ENCODE measurements at places on chromosomes 2 and 18.

DNA sequence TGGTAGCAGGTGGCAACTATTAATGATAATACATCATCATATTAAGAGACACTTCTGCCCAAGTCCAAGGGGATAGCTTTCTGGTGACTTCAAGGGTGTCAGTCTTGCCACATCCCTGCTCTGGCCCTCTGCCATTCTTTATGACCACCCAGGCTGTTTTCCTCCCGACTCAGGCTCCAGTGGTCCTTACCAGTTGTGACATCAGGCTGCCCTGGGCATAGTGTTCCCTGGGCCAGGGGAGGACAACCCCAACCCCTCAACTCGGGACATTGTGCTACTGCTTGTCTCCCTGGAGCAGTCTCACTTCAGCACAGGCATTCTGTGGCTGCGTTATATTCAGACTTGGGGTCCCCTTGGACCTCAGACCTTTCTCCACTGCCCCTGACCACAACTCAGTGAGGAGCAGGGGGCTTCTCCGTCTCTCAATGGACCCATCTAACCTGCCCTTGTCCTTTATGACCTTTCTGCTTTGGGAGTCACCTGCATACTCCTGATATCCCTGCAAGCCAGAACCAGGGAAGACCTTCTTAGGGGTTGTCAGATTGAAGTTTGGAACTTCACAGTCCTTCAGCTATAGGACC lies 12.8 kb downstream of the DNAJB2 start:
- no peak for DNase-seq

DNA sequence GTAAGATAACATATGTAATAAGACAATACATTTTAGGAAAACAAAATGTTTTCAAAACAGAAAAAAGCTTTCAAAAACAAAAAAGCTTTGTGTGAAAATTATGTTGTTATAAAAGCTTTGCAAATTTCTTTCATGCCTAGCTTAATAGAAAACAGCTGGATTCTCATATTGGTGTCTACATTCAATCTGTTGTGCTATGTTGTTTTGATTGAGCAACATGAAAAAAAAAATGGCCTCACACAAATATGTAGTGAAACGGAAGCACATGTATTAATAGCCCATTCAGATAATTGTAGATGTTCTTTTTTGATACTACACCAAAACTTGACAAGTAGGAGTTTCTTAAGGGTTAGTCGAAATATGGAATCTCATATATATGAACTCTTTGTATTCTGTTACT lies 197.5 kb downstream of the ZEB2 start:
- DNase-seq: peak; percentile 44

- no peak for DNase-seq
These were observed 66.7 kb downstream of the EDAR start for GRCh38 chr2:108922141-108922915.

DNA sequence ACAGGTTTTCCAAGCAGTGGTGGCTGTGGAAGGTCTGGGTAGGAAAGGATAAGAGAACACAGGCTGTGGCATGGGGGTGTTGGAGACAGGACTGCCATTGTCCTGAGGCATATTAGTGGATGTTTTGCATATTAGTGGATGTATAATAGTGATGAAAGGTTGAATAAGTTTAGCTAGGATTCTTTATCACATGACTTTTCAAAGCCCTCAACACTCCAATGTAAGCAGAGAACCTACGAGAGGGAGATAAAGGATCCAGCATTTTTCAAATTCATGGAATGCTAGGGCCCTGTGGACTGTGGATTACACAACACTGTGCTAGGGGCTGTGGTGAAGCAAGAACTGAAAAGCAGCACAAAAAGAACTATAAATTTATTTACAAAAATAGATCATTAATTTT lies 63.2 kb downstream of the POLE4 start:
- peak; percentile 29 for DNase-seq

GRCh38 chr2:135664623-135665068 lies 77.0 kb upstream of the UBXN4 start:
- DNase-seq: no peak

DNA sequence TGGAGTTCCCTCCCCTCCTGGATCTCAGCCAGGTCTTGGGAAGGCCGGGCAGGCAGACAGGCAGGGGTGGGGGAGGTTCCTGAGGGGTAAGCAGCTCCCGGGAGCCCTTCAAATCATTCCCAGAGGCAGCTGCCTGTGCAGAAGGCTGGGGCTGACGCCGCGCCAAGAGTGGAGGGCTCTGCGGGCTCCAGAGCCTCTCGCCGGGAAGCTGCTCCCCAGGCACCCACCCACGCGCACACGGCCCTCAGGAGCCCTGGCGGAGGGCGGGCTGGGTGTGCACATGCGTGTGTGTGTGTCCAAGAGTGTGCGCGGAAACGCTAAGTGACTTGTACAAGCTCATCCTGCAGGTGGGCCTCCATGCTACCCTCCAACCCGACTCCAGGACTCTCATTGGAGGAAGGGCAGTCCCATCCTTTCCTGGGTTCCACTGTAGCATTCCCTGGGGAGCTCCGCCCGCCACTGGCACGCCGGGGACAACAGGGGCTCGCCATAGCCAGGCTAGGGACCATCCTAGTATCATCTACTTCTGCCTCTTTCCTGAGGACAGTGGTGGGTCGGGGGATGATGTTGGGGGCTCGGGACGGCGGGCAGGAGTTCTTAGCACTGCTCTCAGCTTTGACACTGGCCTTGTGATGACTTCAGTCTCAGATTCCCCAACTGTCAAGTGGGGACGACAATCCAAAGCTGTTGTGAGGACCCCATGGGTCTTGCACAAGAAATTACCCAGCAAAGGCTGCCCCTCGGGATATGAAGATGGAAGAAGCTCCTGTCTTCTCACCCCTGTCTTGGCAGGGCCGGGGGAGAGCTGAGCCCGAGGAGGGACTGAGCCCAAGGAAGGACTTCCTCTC lies 50.3 kb downstream of the INHBB start:
- DNase-seq: no peak

- no peak for DNase-seq
These were observed 2.6 kb upstream of the PTPN2 start for GRCh38 chr18:12886498-12887126.

- DNase-seq: peak; percentile 16
These were observed at the start of gene MAP2 for GRCh38 chr2:209423562-209424198. TSS of gene MAP2 (plus strand) at chr2:209424047. CDS start at chr2:209653171, 229,124 bp downstream.

GRCh38 chr2:8445580-8445979 lies 236.3 kb upstream of the ID2 start:
- DNase-seq: no peak

GRCh38 chr2:215379039-215379438 lies 56.8 kb downstream of the FN1 start:
- no peak for DNase-seq

DNA sequence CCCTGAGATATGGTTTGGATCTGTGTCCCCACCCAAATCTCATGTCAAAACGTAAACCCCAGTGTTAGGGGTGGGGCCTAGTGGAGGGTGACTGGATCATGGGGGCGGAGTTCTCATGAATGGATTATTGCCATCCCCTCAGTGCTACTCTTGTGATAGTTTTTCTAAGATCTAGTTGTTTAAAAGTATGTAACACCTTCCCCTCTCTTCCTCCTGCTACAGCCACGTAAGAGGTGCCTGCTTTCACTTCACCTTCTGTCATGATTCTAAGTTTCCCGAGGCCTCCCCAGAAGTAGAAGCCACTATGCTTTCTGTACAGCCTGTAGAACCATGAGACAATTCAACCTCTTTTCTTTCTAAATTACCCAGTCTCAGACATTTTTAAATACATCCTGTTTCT lies 16.9 kb downstream of the PUM2 start:
- DNase-seq: no peak

GRCh38 chr2:28558918-28559317 lies 63.1 kb downstream of the PLB1 start:
- DNase-seq: no peak

- DNase-seq: no peak
These were observed 11.9 kb downstream of the FIGN start for GRCh38 chr2:163723881-163724280.

DNA sequence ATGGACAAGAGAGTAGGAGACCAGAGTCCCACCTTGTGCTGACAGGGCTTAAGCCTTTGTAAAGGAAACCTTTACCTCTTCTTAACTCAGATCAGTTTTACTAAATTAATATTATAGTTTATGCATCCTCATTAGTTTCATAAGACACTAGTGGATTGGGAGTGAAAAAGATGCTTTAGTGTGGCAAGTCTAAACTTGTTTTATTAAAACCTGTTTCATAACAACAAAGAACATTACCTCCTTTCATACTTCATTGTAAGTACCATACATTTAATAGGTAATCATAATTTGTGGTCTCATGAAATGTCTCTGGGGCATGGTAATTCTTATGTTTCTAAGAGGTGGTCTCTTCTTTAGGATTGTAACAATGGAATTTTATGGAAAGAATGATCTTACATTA lies 63.4 kb downstream of the PIKFYVE start:
- no peak for DNase-seq

DNA sequence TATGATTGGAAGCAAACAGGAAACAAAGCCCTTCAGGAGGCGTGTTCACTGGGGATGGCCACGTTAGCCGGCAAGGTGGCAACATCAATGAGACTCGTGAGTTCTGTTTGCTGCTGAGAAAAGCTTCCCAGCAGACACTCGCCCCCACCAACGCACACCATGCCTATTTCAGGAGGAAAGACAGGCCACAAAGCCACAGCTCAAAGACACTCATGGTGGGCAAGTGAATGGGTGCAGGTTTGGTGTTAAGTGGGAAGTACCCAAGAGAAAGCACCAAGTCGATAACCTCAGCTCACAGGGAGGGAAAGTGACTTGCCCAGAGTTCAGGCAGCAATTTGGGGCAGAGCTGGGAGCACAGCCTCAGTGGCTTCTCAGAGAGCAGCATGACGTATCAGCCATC lies 10.5 kb upstream of the MTERF4 start:
- no peak for DNase-seq

- no peak for DNase-seq
These were observed 809 bp downstream of the DBI start for GRCh38 chr2:119367472-119368099.

- DNase-seq: no peak
These were observed 42.9 kb downstream of the ANTXR1 start for GRCh38 chr2:69055688-69056470.

DNA sequence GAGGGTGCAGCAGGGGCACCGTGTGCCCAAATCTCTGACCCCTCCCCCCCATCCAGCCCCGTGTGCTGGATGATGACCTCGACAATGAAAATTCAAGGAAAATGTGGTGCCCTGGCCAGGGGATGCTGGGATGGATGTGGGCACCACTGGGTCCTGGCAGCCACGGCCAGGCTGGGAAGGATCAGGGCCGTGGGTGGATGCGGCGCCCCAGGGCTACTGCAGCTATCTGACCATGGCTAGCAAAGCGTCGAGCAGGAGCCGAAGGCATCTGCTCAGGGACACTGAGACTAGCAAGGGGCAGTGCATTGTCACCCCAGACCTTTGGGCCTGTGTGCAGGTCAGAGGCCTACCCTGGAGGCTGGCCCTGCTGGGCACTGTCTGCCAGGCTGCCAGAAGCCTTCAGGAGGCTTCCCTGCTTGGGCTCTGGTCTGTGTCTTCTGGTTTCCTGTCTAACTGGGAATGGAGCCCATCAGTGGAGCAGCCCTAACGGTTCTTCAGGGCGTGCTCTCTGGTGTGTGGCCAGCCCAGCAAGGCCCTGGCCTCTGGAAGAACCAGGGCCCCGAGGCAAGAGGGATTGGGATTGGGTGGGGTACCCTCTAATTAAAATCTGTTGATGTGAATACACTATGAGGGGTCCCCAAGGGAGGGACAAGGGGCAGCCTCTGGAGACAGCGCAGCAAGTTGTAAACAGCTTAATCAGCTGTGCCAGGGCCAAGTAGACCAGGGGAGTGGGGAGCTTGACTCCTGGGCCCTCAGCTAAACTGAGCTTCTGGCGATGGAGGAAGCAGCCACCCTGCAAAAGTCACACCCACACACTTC lies 98.0 kb downstream of the STPG4 start:
- no peak for DNase-seq

- no peak for DNase-seq
These were observed 14.6 kb downstream of the ABCG8 start for GRCh38 chr2:43853141-43854081.

GRCh38 chr18:71450257-71450656 lies 1093.9 kb downstream of the CBLN2 start:
- DNase-seq: no peak

GRCh38 chr2:29611850-29612249 lies 309.5 kb downstream of the ALK start:
- no peak for DNase-seq

GRCh38 chr2:64525317-64525613 lies 1.1 kb downstream of the AFTPH start:
- no peak for DNase-seq

GRCh38 chr2:144213797-144214196 lies 306.1 kb downstream of the ZEB2 start:
- DNase-seq: no peak

DNA sequence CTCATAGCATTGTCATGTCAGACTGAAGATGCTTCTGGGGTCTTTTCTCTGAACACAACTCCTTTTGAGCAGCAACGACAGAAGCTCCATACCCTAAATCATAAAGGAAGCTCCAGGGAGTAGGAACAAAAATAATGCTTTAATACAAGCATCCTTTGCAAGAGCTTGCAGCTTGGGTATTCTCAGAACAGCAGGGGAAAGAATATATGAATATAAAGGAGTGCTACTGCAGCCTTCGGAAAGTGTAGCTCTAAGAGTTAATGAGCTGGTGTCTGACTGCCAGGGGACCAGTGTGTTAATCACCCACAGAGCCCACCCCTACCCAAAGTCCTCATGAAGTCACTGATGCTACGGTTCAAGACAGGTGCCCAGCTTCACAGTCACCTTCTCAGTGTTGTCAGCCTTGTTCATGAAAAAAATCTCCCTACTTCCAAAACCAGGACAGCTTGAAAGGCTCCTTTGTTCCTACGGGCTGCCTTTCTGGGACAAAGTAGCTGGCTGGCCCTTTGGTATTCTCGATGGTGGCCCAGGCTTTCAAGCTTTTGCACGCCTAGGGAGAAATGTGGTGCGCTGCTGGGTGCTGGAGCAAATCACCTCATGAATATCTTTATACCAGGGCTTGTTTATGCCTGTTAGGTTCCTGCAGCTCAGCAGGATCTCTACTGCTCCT lies 259.7 kb downstream of the CMPK2 start:
- no peak for DNase-seq

DNA sequence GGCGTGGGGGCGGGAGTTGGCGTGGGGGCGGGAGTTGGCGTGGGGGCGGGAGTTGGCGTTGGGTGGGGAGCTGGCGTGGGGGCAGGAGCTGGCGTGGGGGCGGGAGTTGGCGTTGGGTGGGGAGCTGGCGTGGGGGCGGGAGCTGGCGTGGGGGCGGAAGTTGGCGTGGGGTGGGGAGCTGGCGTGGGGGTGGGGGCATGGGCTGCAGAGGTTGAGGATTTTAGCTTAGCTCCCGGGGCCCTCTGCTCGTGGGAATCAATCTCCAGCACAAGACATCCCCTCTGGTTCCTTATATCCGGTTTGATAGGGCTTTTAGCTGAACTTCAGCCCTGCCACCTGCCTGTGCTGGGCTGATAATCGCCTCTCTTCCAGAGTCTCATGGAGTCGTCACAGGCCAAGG lies 177.0 kb downstream of the LDLRAD4 start:
- no peak for DNase-seq

DNA sequence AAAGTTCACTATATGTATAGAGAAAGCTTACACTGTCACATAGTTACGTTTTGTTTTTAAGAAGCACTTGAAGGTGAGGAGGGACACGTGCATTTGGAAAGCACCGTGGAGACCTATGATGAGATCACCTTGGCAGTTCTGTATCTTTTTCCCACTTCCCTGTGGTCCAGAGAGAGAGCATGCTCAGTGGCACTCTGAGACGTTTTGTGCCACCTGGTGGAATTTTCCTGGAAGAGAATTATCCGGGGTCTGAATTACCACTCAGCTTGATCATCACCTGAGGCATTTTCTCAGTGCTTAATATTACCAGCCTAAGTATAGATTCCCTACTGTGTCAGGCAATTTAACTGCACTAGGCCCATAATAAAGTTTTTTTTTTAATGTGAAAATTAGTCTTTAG lies 469.4 kb upstream of the SMIM21 start:
- DNase-seq: no peak

- no peak for DNase-seq
These were observed 114.5 kb downstream of the STPG4 start for GRCh38 chr2:47040651-47041050.
